ENCODE measurements at places on chromosomes 11 and 22.

DNA sequence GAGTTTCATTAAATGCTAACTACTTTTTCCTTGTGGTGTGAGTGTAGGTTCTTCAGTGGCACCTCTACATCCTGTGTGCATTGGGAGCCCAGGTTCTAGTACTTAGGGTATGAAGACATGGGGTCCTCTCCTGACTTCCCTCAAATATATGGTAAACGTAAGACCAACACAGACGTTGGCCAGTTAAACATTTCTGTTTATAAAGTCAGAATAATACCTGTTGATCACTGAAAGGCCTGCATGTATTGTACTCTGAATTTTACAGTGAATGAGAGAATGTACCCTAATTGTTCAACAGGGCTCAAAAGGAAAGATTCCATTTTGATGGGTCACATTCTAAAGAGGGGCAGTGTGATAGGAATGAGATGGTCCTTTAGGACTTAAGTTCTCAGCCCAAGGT lies 3.2 kb downstream of the RPL27A start:
- DNase-seq: no peak

DNA sequence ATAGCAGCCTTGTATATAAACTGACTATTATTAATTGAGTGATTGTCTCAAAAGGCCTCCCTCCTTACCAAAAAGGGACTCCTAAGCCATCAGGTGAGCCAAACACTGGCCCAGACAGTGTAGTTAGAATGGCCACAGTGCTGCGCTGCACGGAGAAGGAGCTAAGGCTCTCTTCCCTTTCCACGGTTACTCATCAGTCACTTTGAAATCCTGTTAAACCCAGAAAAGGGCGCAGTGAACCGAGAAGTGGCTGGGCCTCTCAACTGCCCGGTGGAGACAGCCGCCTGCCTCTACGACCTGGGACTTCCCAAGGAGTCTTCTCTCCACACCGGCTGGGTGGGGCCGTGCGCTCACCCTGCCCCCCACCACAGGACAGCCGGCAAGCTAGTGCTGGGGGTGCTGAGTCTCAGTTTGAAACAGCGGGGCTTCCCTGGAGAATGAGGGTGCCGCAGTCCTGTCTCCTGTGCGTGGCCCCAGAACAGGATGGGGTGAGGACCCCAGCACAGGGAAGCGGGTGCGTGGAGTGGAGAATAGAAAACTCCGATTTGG lies 1.3 kb downstream of the MYH9 start:
- DNase-seq: no peak

GRCh38 chr11:33942954-33943353 lies 51.1 kb upstream of the LMO2 start:
- DNase-seq: no peak

DNA sequence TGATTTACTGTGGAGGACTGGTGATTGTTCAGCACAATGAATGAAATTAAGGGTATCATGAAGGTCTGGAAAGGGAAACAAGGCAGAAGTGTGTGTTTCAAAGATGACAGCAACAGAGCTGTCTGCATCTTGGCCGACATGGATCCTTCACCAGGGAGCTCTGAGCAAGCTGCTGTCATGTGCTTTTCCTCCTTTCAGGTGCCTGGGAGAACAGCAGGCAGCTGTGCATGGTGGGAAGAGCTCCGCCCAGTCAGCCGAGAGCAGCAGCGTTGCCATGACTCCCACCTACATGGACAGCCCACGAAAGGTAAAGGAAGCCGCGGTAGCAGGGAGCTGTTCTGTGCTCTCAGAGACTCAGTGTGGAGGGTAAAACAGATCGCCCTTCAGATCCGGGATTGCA lies 87.1 kb upstream of the YWHAH start:
- DNase-seq: no peak

GRCh38 chr11:29184939-29185890 lies 831.6 kb downstream of the KCNA4 start:
- no peak for DNase-seq

- no peak for DNase-seq
Observed at GRCh38 chr11:75505916-75506692, 19.6 kb downstream of the GDPD5 start.

- DNase-seq: no peak
Observed at GRCh38 chr11:13720940-13721339, 52.5 kb downstream of the FAR1 start.

GRCh38 chr11:132941024-132941646 lies 591.2 kb downstream of the OPCML start:
- no peak for DNase-seq

GRCh38 chr11:104581246-104581980 lies 316.8 kb downstream of the CASP12 start:
- no peak for DNase-seq

- no peak for DNase-seq
Observed at GRCh38 chr11:65576867-65577755, 1.3 kb downstream of the EHBP1L1 start.

GRCh38 chr11:126918556-126918955 lies 82.0 kb downstream of the KIRREL3 start:
- no peak for DNase-seq

DNA sequence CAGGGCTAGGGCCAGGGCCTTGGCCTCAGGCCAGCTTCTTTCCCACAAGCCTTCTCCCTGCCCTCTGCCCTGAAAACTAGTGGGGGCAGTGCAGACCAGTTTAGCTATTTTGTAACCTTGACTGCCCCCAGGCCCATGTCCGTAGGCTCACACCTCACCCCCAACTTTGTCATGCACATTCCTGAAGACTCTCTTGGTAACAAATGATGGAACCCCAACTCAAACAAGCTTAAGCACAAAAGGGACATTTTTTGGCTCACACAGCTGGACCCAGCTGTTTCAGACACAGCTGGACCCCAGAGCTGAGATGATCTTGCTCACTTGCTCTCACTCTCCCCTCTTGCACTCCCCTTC lies 46.6 kb downstream of the KCNQ1OT1 start:
- DNase-seq: no peak

DNA sequence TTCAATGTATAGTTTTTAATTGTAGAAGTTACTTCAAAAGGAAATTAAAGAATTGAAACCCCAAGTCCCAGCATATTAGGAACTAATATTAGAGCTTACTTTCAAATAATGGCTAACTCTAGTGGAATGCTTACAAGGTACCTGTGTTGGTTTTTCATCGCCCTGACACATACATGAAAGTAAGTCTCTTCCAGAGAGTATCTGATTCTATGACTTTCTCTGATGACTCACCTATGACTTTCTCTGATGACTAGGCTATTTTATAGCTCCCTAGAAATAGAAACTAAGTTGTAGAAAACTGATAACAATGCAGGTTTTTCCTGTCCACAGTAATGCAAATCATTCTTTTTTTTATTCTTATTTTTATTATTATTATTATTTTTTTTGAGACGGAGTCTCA lies 33.6 kb upstream of the MMP7 start:
- DNase-seq: no peak

DNA sequence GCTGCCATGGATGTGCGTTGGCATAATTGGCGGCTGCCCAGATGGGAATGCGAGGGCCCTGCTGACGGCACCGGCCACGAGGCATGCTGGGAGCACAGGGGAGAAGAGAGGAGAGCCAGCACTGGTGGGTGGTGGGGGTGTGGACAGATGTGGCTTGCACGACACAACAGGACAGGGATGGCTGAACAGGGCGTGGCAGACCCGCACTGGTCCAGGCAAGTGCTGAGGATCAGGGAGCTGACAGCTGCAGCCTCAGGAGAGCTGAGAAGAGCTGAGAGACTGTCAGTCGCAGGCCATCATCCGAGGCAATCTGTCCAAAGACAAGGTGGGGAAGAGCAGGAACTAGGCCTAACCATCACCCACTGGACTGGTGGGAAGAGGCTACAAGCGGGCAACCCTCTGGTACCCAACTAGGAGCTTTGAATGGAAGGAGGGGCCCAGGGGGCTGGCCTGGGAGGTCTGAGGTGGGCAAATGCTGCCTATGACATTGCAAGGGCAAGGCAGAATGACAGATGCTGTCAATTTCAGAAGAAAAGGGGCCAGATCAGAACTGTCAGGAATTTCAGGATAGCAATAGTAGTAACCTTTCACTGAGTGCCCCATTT lies 2.4 kb downstream of the GNB1L start:
- no peak for DNase-seq

DNA sequence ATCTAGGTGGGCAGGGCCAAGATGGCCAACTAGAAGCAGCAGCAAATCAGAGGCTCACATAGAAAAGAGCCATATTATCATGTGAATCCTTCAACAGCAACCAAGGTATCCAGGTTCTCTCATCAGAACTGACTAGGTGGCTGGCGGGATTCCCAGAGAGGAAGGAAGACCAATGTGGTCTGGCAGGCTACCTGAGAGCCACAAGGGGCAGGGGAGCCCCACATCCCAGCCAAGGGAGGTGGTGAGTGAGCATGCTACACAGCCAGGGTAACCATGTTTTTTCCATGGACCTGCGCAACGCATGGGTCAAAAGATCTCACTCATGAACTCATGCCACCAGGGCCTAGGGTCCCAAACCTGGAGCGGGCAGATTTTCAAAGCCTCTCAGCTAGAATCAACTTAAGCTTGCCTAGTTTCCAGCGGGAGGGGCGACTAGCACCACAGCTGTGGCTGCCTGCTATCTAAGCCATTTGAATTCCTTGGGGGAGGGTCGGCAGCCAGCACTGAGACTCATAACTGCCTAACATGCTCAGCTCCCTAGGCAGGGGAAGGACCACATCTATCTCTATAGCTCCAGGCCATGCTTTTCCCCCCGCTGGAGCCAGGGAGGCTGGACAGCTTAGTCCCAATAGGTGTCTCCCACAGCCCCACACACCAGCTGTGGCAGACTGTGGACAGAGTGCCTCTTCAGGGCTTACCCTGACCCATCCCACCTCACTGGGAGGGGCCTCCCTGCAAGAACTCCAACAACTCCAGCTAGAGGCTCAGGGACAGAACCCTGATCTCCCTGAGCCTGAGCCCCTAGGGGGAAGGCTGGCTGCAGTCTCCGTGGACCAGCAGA lies 28.7 kb upstream of the CASP12 start:
- DNase-seq: no peak

DNA sequence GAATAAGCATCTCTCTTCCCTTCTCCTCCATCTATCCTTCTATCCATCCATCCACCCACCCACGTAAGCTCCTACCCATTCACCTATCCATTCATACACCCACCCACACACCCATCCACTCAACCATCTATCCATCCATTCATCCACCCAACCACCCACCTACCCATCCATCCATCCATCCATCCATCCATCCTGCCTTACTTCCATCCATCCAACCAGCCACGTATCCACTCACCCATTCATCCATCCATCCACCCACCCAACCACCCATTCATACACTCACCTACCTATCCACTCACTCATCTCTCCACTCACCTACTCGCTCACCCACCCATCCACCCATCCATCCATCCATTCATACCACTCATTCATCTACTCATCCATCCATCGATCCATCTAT lies 13.2 kb downstream of the TNNT3 start:
- DNase-seq: no peak

DNA sequence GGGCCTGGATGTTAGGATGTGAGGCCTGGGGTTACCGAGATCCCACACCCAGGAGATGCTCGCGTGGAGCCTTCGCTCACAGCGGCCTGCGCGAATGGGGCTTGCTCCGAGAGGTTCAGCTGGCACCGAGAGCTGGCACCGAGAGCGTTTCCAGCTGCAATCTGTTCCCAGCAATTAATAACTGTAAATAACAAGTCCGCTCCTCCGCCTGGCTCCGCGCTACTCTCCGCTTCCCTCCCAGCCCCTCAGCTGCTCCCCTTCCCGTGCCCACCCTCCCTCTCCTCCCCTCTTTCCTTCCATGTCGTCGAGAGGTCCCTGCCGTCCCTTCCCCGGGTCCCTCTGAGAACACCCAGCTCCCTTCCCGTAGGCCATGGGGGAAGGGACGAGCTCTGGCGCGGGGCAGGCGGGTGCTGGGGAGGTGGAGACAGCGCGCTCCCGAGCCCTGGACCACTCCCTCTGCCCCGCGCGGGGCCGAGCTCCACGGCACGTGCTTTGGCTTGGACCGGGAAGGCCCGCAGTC lies 110.8 kb downstream of the WNT7B start:
- no peak for DNase-seq

DNA sequence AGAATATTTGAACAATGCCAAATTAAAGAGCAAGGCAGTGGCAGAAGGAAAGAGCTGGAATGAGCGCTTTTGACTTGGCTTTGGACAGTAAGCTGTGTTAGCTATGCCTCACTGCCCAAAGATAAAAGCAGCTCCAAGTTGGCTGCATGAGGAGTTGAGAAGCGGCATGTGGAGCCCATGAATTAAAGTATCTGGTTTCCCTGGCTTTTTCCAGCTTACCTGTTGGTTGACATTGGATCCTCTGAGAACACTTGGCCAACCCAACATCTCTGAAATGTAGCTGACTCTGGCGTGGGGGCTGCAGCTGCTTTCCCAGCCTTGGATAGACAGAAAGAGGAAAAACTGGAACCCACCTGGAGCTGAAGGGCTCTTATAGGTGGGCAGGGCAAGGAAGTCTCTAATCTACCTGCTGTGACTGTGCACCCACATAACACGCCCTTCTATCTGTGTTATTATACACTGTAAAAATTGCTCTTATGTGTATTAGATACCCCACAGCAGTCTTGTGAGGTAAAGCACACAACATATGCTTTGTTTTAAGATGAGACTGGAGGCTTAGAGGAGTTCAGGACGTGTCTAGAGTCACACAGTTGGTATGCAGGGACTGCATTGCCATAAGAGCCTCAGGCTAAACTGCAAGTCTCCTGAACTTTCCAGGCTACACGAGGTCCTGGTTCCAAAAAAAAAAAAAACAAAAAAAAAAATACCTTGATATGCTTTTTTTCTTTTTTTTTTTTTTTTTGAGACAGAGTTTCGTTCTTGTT lies 5.8 kb downstream of the UBASH3B start:
- DNase-seq: no peak

GRCh38 chr22:49392247-49392646 lies 435.4 kb downstream of the BRD1 start:
- no peak for DNase-seq

Measured in NCI-H1417 treated with DMSO at 0.1 percent for 48 hours (cell line).